ENCODE measurements at places on chromosomes 3 and 15. TPM values are rescaled to one million over a fixed set of nuclear protein-coding genes. Genes with fewer than 3 reads are reported as not detected.

- DNase-seq: no peak
These were observed 110.8 kb upstream of the MME start for GRCh38 chr3:154969366-154969765.

GRCh38 chr3:15023719-15024118, 41.4 kb downstream of the MRPS25 start:
- DNase-seq: no peak

DNA sequence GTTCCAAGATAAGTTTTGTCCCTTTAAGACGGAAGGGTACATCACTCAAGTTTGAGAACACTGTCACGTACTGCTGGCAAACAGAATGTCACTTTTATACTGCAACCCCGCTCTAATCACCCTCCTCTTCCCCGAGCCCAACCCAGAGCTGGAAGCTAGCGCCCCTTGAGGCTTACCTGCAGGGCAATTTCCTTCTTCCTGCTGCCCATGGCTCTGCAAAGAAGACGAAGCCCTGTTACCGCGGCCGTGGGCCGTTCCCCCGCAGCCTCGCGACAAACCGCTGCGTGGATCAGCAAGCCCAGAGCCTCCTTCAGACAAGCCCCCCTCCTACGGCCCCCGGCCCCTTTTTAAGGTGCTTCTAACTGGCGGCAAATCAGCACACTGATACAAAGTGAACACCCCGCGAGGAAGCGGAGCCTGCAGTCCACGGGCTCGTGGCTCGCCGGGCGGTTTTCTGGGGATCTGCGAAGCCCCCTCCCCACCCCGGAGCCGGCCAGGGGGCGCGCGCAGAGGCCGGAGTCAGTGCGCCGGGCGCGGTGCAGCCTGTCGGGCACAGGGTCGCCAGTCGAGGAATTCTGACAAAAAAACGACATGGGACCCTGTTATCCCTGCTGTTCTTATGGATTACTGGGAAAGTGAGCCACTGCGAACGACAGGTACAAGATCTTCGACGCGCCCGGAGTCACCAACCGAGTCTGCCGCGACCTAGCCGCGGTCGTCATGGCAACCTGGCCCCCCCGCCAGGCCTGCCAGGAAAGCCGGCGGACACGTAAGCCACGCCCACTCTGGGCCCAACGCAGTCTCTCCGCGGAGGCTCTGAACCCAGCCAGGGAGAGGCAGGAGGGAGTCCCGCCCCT, at the start of gene NME9:
Gene NME9, minus strand, starts transcription at position 725 of the 857 bp plus-strand sequence. Its CDS starts 516 bp downstream, at position 209.
- peak; percentile 80 for DNase-seq

The CD200R1 gene
- total RNA-seq: 0.38 TPM

- DNase-seq: no peak
These were observed 378.4 kb upstream of the CNTN3 start for GRCh38 chr3:74992898-74993297.

GRCh38 chr3:28287046-28287445, 45.6 kb downstream of the CMC1 start:
- no peak for DNase-seq

GRCh38 chr3:193734737-193735366, 141.8 kb downstream of the OPA1 start:
- DNase-seq: no peak

GRCh38 chr3:128170866-128171516, 17.7 kb downstream of the EEFSEC start:
- DNase-seq: peak; percentile 69

GRCh38 chr3:45234250-45234649, 8.2 kb upstream of the TMEM158 start:
- no peak for DNase-seq

- no peak for DNase-seq
These were observed 1066.5 kb downstream of the PLOD2 start for GRCh38 chr3:145094355-145094941.

The RBP2 gene
- total RNA-seq: not detected

DNA sequence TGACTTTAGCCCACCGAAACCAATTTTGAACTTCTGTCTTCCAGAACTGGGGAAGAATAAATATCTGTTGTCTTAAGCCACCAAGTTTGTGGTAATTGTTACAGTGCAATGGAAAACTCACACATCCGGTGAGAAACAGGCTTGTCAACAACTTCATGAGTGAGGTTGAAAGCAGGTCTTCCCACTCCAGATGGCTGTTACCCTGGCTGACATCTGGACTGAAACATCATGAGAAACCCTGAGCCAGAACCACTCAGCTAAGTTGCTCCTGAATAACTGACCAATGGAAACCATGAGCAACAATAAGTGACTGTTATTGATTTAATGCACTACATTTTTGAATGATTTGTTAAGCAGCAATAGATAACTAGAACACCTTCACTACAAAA, 10.3 kb downstream of the ACSBG1 start:
- DNase-seq: no peak

DNA sequence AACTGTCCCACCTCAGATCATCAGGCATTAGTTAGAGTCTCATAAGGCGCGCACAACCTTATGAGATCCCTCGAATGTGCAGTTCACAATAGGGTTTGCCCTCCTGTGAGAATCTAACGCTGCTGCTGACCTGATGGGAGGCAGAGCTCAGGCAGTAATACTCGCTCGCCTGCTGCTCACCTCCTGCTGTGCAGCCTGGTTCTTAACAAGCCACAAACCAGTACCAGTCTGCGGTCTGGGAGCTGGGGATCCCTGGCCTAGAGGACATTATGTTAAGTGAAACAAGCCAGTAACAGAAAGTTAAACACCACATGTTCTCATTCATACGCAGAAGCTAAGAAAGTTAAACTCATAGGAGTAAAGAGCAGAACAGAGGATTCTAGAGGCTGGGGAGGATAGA, 47.0 kb downstream of the MAP3K13 start:
- no peak for DNase-seq

DNA sequence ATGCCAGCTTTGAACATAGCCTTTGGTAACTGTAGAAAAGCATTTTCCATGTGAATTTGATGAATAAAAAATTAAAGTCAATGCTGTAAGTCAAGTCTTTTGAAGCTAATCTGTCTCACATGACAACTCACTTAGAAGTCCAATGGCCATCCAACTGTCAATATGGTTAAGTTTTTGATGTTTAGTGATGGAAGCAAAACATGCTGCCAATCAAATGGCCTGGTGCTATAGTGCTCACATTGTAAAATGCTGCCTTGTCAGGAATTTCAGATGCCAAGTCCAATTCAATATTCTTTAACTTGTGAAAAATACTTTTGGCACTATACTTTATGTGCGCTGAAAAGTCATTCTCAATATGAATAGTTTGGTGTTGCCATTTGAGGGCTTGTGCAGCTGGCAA, 1361.8 kb upstream of the ALCAM start:
- no peak for DNase-seq

DNA sequence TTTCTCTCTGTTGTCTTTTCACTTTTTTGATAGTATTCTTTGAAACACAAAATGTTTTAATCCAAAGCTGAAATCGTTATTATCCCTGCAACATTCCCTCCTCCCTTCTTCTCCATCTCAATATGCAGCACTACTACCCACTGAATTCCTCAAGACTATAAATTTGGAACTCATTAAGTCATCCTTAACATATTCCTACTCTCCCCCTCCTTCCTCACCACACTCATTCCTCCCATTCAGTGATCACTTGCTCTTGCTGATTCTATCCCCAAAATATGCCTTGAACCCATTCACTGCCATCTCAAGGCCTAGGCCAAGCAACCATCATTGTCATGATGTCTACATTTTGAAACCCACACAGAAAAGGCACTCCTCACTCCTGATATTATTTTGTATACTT, 2.4 kb upstream of the PIK3R4 start:
- no peak for DNase-seq

- no peak for DNase-seq
These were observed 563.5 kb downstream of the PDCD6IP start for GRCh38 chr3:34361921-34362320.

- no peak for DNase-seq
These were observed 1.7 kb downstream of the PLA2G4D start for GRCh38 chr15:42092398-42093318.

The SYNPR gene
- total RNA-seq: not detected
